ENCODE measurements at places on chromosomes 2 and 18.

DNA sequence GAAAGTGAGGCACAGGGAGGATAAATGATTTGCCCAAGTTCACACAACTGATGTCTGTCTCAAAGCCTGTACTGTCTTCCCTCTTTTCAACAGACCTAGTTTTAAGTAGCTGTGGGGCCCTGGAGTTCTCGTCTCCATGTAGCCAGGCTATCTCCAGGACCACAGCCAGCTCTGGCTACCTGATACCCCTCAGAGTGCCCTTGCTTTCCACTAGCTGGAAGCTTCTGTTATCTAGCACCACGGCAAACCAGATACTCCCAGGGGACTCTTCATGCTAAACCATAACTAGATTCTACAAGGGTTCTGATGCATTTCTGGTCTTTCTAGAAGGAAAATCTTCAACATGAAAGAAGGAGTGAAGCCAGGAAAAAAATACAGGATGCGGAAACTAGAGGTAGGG lies 137.3 kb downstream of the GALNT14 start:
- no peak for DNase-seq

GRCh38 chr2:48471048-48471474 lies 58.9 kb upstream of the STON1 start:
- no peak for DNase-seq

- DNase-seq: peak; percentile 24
These were observed 7.8 kb upstream of the IL1R2 start for GRCh38 chr2:101983928-101984327.

- DNase-seq: no peak
These were observed 111.8 kb upstream of the PPP1CB start for GRCh38 chr2:28639836-28640235.

DNA sequence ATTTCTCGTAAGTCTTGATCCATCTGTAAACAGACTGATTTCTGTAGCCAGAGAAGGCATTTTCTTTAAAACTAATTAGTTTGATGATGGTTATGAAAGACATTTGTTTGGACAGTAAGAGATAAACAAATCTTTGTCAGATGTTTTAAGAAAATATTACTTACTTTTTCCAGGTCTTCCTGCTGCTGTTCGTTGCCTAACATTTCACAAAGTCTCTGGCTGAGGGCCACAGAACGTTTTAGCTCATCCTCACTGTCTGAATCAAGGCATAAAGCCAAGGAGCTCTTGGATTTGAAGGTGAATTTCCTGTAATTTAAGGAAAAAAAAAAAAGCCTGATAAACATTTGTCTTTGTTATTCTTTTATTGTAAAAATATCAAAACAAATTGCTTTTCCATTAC lies 57.8 kb downstream of the VIL1 start:
- no peak for DNase-seq

DNA sequence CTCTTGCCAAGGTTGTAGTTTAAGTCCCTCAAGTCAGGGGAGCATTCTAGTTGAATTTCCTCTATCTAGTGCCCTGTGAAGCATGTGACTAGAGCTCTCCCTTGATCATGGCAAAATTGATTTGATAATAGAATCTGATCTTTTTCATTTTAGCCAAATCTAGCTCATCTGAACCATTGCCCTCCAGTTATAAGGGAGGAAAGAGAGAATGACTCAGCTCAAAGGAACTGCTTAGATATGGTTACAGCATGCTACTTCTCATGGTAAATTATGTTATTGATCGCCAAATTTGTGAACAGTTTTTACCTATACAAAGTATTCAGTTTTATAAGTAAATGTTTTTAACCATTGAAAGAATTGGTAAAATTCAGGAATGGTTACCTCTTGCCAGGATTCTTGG lies 100.8 kb downstream of the GPR39 start:
- no peak for DNase-seq

GRCh38 chr2:233593201-233593600 lies 24.2 kb upstream of the UGT1A8 start:
- no peak for DNase-seq

DNA sequence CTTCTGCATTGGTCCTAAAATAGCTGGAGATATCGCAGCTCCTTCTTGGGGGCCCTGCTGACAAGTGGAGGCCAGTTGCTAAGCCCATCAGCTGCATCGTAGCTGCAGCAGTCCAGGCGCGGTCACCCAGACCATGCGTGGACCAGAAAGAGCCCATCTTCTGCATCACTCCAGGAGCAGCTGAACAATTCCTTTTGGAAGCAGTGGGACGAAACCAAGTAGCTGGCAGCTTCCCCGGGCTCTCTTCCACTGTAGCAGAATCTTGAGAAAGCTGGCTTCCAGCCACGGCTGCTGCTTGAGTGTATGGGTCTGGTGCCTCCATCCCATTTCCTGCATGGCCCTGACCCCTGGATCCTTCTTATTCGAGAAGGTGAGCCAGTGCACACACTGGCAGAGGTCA lies 22.2 kb upstream of the CAB39 start:
- DNase-seq: no peak

GRCh38 chr2:120617055-120617454 lies 118.6 kb upstream of the GLI2 start:
- DNase-seq: no peak
